ENCODE measurements at places on chromosomes 12 and 14.

- no peak for DNase-seq
Measured at GRCh38 chr12:58804749-58805148, 115.6 kb downstream of the LRIG3 start.

GRCh38 chr12:111686574-111687105 lies 787 bp downstream of the ACAD10 start:
- no peak for DNase-seq

GRCh38 chr12:62730649-62731048 lies 204.3 kb downstream of the PPM1H start:
- DNase-seq: peak; percentile 60

DNA sequence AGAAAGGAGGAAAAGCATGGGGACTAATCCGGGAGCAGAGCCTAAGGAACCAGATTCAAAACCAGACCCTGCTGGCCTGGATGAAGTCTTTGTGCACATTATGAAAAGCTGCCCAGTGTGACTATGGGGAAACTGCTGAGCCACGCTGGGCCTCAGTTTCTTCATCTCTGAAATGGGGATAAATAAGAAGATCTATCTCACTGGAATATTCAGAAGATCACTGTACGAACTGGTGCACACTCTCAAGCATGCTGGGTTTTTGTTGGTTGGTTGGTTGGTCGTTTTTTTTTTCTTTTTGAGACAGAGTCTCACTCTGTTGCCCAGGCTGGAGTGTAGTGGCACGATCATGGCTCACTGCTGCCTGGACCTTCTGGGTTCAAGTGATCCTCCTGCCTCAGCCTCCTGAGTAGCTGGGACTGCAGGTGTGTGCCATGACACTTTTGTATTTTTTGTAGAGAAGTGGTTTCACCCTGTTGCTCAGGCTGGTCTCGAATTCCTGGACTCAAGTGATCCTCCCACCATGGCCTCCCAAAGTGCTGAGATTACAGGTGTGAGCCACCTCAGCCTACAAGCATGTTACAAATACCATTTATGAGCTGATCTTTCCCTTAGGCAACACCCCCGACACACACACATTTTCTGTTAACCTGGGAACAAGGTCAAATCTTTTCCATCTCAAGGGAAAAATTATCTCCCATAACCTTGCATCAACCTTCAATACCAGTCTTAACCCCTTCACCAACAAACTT lies 33.4 kb upstream of the CORO1C start:
- DNase-seq: no peak

DNA sequence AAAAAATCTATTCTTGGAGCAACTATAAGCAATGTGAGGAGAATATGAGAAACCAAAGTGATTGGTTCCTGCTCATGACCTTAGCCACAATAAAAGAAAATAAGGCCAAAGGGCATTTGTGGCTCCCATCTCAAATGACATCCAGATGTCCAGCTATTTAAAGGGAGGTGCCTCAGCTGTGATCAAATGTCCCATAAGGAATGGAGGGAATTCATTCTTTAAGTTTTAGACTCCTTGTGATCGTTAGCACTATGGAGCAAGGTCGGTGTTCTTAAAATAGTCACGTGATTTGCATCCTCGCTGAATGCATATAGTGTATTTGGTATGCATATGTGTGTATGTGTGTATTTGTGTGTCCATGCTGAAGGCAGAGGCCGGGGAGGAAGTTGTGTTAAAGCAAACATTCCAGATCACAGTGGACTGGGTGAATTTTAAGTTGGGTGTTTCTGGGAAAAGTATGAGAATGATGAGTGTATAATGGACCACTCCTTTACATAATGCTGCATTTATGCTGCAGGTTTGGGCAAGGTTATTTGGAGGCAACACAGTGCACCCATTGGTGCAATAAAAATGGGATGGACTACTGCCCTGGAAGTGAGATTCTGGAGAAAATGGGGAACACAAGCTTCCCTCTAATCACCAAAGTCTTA lies 5.6 kb upstream of the E2F7 start:
- DNase-seq: no peak

DNA sequence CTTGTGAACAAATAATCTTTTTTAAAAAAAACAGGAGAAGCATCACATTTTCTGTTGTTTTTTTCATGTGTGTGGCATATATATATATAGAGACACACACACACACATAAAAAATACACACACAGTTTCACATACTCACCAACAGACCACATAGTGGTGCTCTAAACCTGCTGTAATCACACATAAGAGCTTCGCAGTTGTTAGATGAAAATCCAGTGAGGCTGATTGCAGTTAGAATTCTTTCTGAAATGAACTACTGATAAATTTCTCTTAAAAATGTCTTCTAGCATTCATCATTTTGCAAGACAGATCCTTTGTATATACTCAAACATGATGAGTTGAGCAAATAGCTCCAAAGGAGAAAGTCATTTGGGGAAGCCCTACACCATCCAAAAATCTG lies 434.3 kb upstream of the STXBP6 start:
- DNase-seq: no peak

DNA sequence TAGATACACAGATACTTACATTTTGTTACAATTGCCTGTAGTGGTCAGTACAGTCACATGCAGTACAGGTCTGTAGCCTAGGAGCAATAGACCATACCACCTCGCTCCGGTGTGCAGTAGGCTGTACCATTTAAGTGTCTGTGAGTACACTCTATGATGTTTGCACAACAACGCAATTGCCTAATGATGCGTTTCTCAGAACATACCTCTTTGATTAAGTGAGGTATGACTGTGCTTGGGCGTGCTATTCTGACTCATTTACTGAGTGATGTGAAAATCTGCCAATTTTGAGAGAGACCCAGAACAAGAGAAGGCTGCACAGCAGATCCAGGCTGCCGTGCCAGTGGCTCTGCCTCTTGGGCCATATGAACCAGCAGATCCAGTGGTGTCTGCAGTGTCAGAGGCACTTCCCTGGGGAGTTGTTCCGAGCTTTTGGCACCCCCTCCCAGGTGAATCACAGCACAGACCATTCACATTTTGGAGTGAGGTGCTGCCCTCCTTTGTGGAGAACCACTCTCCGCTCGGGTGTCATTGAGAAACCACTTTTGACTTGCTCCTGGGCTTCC lies 20.4 kb downstream of the DLK1 start:
- peak; percentile 90 for DNase-seq

DNA sequence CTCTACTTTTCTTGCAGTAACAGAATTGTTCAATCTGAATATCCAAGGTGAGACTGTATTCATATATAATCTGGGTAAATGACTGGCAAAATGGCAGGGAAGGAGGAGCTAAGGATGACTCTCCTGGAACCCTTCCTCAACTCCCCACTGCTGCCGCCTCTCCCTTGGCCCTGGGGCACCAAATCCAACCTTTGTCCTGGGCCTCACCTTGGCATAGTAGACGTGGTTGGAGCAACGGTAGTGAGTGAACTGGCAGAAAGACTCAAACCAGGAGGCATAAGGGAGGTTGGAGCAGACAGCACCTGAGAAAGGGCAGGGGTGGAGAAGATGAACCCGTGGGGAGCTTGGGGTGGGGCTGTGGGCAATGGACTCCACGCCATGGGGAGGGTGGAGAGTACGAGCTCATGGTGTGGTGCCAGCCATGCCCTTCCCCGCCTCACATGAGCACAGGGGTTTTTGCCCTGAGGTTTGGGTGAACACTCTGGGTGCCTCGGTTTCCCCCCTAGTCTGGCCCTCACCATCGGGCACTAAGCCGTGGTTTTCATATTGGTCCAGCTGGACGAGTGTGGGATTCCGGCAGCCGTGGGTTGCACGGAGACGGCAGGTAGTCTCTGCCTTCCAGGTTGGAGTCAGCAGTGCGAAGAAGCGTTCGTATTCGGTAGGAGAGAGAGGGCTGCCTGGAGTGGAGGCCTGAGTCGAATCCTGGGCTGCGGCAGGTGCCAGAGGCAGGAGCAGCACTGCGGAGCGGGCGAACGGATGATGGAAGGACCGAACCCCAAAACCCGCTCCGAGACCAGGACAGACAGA lies 753 bp downstream of the ACRBP start:
- no peak for DNase-seq

DNA sequence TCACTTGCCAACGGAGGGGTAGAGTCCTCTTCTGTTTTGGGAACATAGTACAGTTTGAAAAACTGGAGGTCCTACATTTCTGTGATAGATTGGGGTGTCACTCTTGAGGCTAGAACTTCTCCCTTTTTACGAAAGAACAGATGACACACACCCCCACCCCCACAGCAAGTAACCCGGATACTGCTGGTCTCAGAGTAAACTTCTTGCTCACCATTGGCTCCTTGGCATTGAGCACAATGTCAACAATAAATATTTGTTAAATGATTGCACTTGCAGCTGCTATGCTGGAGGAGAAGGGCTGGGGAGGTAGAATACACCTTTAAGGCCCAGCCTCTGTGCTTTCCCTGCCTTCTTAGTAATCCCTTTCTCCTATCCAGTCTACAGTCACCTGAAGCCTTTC lies 149.8 kb downstream of the TGFB3 start:
- peak; percentile 40 for DNase-seq

GRCh38 chr12:42935756-42936155 lies 346.2 kb upstream of the PRICKLE1 start:
- DNase-seq: peak; percentile 15

GRCh38 chr14:104601786-104602185 lies 2.8 kb downstream of the TMEM179 start:
- DNase-seq: no peak

GRCh38 chr14:21668377-21668776 lies 5.2 kb downstream of the OR4E1 start:
- DNase-seq: no peak

DNA sequence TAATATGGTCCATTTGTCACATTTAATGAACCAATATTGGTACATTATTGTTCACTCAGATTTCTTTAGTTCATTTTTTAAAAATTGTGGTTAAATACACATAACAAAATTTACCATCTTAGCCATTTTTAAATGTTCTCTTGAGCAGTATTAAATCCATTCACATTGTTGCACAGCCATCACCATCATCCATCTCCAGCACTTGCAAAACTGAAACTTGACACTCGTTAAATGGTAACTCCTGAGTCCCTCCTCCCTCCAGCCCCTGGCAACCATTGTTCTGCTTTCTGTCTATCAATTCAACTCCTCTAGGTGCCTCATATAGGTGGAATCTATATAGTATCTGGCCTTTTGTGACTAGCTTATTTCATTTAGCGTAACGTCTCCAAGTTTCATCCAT lies 86.4 kb downstream of the ACACB start:
- DNase-seq: no peak

- DNase-seq: peak; percentile 66
Measured at GRCh38 chr12:57086493-57087009, 2.4 kb upstream of the NAB2 start.

DNA sequence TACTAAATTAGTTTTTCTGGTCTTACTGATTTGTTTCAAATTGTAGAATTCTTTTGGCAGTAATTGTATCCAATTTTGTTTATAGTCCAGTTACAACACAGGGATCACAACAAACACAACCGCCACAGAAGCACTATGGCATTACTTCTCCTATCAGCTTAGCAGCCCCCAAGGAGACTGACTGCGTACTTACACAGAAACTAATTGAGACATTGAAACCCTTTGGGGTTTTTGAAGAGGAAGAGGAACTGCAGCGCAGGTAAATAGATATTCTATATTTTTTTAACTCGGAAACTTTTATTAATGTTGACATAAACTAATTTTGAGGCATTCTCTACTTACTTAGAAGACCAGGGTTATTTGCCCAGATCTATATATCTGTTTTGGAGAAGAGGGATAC lies 17.8 kb downstream of the PAPOLA start:
- no peak for DNase-seq

GRCh38 chr14:98751110-98751509 lies 520.9 kb downstream of the BCL11B start:
- DNase-seq: no peak

DNA sequence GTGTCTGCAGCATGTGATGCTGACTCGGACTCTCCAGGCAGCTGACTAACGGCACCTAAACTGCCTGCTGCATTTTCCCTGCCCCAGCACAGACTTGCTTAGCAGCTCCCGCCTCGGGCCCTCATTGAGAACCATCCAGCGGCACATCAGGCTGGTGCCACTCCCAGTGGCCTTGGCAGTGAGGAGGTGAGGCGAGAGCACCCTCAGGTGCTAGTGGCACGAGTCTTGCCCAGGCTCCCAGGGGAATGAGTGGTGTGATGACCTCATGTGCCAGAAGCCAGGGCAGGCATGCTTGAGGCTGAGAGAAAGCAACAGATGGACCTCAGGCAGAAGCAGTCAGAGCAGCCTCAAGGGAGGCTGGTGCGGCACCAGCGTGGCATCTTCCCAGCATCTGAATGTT lies 60.2 kb downstream of the PRKCH start:
- no peak for DNase-seq

GRCh38 chr12:110533607-110534006 lies 31.5 kb downstream of the RAD9B start:
- DNase-seq: no peak

GRCh38 chr14:75607044-75607443 lies 28.6 kb downstream of the FLVCR2 start:
- no peak for DNase-seq

GRCh38 chr14:104795781-104796686 lies 486 bp upstream of the AKT1 start:
- peak; percentile 94 for DNase-seq

GRCh38 chr14:34438438-34438837 lies 23.6 kb downstream of the SPTSSA start:
- no peak for DNase-seq

DNA sequence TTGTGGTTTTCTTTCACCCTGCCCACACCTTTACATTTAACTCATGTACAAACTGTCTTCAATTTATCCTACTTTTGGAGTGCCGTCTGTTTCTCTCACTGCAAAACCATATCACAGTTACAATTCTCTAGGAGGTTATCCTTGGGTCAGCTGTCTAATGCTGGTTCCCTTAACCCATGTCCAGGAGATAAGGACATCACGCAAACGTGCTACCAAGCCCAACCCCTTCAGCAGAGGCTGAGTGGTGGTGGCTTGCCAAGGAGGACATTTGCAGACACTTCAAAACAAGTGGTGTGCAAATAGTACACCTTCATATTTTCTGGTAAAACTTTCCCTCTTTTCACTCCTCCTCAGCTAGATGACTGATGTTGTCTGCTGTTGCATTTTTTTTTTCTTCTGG lies 167.9 kb downstream of the PAX9 start:
- no peak for DNase-seq

DNA sequence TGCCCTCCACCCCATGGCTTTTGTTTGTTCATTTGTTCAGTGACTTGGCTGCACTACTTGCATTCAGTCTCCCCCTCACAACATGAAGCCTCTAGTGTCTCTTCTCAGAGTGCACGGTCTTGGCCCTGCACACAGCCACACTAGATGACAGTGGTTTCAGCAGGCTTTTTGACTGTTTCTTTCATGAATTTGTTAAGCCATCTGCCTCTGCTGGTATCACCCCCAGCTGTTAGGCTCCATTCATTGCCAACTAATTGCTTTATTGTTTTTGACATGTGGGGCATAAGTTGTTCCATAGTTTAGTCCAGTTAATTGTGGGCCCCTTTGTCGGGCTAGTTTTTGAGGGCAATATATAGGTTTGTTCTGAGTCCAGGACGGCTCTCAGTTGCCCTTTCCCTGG lies 18.8 kb downstream of the OS9 start:
- DNase-seq: no peak

GRCh38 chr12:123033392-123034021 lies 53.0 kb downstream of the ARL6IP4 start:
- DNase-seq: no peak

Measured in AG20443 (cell line).